ENCODE measurements at places on chromosomes 11 and 22.

GRCh38 chr22:47647181-47647580 lies 884.7 kb downstream of the TBC1D22A start:
- DNase-seq, result no peak

DNA sequence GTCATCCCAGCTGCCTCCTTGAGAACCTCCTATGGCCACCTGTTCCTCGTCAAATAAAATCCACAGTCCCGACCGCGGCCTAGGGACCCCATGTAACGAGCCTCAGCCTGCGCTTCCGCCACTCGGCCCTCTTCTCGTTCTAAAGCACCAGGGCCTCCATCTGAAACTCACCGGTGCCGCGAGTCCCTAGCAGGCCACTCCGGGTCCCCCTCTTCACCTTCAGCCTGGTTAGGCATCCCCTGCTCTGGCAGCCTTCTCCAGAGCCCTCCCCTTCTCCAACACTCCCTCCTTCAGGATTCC lies 2.4 kb upstream of the SSTR3 start:
- DNase-seq, result no peak

DNA sequence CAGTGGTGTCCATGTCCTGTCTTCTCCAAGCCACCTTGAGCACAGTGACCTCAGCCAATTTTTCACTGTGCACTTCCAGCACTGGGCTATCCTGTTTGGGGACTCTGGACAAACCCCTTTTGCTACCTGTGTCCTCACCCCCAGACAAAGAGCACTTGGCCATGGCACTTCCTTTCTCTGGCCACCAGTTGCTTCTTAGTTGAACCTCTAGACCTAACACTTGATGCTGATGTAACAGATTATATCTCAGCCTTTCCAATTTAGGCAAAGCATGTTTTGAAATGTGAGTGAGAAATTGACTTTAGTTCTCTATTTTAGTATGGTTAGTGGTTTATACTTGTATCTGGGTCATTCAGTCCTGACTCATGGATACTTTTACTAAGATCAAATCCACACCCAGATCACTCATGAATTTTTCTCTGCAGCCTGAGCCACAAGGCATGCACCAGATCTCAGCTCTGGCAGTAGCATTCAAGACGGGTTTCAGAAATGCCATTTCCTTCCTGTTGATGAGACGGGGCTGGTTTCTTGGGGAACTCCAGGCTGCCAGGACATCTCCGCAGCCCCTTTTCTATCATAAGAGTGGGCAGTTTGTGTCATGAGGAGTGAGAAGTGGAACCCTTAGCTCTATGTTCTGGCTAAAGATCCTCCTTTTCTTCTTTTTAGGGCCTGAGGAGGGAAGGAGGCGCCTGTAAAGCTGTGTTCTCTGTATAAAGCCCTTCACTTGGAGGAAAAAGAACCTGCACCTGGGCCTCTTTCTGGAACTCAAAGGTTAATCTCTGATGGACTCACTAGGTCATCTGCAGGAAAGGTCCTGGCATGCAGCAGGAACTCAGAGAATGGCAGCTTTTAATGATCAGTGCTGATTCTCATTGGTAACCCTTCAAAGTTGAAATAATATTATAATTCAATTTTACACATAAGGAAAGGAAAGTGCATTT lies 185.6 kb upstream of the TENM4 start:
- no peak for DNase-seq

DNA sequence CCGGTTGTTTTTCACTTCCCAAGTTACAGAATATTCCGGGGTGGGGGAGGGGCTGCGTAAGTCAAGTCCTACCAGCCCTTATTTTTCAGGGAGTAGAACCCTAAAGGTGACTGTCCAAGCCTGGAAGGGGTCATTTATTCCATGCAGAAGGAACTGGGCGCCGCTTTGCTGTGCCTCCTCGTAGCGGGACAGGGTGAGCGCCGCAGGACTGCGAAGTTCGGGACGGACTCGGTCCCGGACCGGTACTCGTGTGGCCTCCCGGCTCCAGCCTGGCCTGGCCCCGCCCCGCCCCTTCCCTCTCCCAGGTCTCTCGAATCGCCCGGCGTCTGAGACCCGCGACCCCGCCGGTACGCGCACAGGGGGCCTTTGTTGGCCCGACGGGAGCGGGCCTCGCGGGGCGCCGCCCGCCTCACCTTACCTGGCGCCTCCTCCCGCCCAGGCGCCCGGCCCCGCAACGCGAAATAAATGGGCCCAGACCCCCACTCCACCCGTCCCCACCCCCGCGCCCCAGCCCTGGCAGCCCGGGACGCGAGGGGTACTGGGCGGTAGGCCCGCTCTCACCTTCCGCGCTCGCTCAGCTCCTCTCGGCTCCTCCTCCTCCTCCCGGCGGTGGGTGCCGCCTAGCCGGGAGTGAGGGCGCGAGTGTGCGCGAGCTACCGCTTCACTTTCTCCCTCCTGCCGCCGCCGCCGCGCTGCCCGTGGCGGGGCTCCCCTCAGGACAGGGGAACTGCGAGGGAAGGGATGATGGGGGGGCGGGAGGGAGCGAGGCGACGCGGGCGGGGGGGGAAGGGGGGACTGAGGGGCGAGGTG lies 698 bp downstream of the PAK1 start:
- peak; percentile 24 for DNase-seq

- no peak for DNase-seq
These were observed 8.8 kb downstream of the CCDC179 start for GRCh38 chr11:22851477-22851876.

DNA sequence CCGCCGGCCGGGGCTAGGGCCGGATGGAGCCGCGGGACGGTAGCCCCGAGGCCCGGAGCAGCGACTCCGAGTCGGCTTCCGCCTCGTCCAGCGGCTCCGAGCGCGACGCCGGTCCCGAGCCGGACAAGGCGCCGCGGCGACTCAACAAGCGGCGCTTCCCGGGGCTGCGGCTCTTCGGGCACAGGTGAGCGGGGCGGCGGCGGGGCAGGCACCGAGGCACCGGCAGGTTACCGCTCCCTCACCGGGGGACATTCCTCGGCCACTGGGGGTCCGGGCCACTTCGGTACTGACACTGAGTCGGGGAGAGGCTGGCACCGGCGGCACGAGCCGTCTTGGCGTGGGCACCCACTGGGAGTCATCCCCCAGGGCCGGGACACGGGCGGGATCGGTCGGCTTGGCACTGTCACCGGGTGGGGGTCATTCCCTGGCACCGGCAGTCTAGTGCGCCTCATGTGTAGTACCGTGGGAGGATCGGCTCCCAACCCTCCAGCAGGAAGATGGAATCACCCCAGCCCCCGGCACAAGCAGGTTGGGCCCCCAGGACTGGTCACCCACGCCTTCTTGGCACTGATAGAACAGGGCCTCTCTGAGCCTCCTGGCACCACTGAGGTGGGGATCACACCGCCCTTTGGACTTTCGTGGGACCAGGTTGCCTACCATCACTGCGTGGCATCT lies 511 bp downstream of the DGKZ start:
- no peak for DNase-seq

- no peak for DNase-seq
These were observed 21.5 kb downstream of the OTUB1 start for GRCh38 chr11:64007629-64008282.

- no peak for DNase-seq
These were observed 59.3 kb upstream of the NECTIN1 start for GRCh38 chr11:119788096-119788883.

- DNase-seq, result no peak
These were observed 23.0 kb downstream of the LARGE2 start for GRCh38 chr11:45945397-45945999.

DNA sequence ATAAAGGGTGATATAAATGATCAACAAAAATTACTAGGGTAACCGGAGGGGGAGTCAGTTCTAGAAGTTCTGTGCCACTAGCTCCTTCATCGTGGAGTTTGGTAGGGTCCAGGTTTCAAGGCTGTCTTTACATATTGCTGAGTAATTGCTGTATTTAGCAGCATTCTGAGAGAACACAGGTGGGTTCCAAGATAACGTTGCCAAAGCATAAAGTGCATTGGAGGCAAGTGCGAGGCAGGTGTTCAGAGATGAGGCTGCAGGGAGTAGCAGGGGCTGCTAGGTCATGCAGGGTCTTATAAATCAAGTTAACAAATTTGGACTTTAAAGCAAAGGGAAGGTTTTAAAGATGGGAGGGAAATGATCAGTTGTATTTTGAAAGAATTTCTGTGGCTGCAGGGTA lies 17.8 kb downstream of the SGSM3 start:
- no peak for DNase-seq

DNA sequence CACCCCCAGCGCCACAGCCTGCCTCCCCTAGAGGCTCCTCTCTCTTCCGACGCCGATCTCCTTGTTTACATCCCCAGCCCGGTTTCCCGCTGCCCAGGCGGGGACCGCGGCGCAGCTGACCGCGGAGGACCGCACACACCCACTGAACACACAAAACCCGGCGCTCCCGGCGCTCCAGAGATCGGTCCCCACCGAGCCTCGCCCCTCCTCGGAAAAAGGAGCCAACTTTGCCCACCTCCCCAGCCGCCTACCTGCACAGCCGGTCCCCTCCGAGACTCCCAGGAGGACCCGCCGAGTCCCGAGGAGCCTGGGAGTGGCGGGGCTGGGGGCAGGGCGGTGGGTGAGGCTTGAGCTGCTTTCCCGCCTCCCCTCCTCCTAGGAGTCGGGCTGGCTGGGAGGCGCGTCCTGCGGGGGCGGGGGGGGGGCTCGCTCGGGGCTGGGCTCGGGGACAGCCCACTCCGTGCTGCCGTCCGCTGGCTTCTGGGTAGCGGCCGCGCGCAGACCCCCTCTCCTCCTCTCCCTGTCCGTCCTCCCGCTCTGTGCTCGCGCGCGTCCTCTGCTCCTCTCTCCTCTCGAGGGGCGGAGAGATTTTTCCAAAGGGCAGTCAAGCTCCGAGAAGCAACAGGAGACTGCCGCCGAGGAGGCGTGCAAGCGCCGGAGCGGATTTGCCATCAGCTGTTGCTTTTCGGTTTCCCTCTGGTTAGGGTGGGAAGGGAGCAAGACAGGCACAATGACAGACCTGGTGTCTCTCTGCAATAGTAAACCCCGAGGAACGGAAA lies at the start of gene FXYD6:
FXYD6 (minus strand) TSS at position 318 of the 779 bp plus-strand sequence. CDS start 33,882 bp downstream, outside the sequence.
- no peak for DNase-seq
